Esophagus muscularis mucosa (tissue), 4 donors: ENCODE measurements at places on chromosomes 12 and 14. TPM values are rescaled to one million over a fixed set of nuclear protein-coding genes. Genes with fewer than 3 reads are reported as not detected.

The BTBD6 gene
- total RNA-seq: 68.2 TPM

The GPR137C gene
- 1.2 TPM for total RNA-seq

The TRMT61A gene
- total RNA-seq: 33.0 TPM

The CLEC12A gene
- total RNA-seq: 2.1 TPM

The BHLHE41 gene
- total RNA-seq: 14.6 TPM

The CRIP1 gene
- 34.0 TPM for total RNA-seq

The OR4L1 gene
- not detected for total RNA-seq

The LMNTD1 gene
- total RNA-seq: not detected

The TMEM229B gene
- 4.2 TPM for total RNA-seq

The CAPZA3 gene
- not detected for total RNA-seq

The HOTAIR gene
- not detected for total RNA-seq

The KCNA5 gene
- total RNA-seq: 1.8 TPM

The KRT6C gene
- total RNA-seq: not detected

The LRP6 gene
- total RNA-seq: 26.2 TPM

The TOMM20L gene
- total RNA-seq: not detected

The SPTLC2 gene
- 25.3 TPM for total RNA-seq

The ERP27 gene
- not detected for total RNA-seq

The IFNG-AS1 gene
- total RNA-seq: not detected
